NCI-H460 (cell line): ENCODE measurements at places on chromosomes 2 and 18. TPM values are rescaled to one million over a fixed set of nuclear protein-coding genes. Genes with fewer than 3 reads are reported as not detected.

SCG2 gene
- total RNA-seq, result 11.2 and 13.0 TPM in 2 replicates

VIT gene
- 2.7 and 2.8 TPM in 2 replicates for total RNA-seq

WDR35 gene
- 20.9 and 27.9 TPM in 2 replicates for total RNA-seq

GRCh38 chr2:219426068-219426443, 7.9 kb downstream of the DES start:
- no peak for DNase-seq

DNA sequence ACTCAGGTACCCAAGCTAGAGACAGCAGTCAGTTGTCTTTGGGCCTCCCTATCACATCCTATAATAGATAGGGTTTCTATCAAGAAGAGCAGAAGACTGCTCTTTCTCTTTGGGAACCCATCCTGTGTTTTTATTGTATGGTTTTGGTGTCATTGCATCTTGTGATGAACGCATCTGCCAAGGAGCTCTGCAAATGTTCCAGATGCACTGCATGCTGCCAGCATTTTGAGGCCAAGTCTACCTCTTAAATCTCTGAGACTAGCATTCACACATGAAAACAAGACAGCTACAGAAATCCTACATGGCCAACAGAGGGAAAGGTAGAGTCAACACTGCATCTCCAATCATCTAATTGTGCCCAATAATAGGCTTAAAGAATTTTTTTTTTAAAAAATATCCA, 14.0 kb downstream of the SEMA4F start:
- no peak for DNase-seq

DNA sequence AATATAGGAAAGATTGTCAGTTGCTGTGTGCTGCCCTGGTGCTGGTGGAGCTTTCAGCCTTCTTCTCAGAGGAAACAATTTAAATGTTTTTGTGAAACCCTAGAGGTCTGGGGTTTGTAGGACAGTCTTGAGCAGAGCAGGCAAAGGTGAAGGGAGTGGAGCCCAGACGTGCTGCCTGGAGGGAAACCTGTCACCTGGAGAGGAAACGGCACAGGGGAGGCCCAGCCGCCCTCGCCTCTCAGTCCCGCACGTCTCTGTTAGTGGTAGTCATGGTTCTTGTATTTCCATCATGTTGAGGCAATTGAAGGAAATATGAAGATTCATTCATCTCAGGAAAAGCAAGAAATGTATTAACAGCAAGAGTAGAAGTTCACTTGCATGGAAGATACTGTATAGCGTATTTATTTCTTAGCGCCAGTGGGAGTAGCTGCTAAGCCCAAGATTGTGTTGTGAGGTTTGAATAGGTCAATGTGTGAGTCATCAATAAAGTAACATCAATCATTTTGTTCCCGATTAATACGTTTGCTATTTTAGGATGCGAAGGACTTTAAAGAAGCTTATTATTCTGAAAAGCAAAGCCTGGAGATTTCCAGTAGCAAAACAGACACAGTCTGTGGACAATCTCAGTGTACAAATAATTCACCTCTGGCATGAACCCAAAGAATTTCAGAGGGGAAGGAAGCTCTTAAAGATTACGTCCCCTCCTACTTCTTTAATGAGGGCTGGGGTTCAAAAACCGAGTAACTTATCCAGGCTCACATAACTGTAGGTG, 70.4 kb downstream of the LRRFIP1 start:
- DNase-seq, result no peak

- DNase-seq, result no peak
These were observed 41.5 kb downstream of the PRELID3A start for GRCh38 chr18:12449051-12449785.

DNA sequence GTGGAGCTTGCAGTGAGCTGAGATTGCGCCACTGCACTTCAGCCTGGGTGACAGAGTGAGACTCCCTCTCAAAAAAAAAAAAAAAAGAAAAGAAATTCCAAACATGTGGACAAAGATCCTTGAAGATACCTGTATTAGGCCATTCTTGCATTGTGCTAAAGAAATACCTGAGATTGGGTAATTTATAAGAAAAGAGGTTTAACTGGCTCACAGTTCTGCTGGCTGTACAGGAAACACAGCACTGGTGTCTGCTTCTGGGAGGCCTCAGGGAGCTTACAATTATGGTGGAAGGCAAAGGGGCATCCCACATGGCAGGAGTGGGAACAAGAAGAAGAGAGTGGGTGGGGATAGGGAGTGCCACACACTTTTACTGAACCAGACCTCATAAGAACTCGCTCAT, 140.1 kb downstream of the SS18 start:
- DNase-seq, result no peak
